Adrenal gland (tissue), 19 donors: ENCODE measurements at places on chromosomes 13 and 19. TPM values are rescaled to one million over a fixed set of nuclear protein-coding genes. Genes with fewer than 3 reads are reported as not detected.
A peak's percentile ranks its signal among the peaks of the same experiment; 100 is the strongest.

SIGLEC12 gene
- 0.30 TPM for total RNA-seq

ZNF256 gene
- 5.2 TPM for total RNA-seq

NR2F6 gene
- 38.0 TPM for total RNA-seq

- no peak for DNase-seq
These were observed 716 bp upstream of the ZNF420 start for GRCh38 chr19:37077501-37077933.

- DNase-seq: no peak
These were observed 82.2 kb downstream of the ATP11A start for GRCh38 chr13:112771877-112772538.

GRCh38 chr13:84447640-84447978 is 565.3 kb upstream of the SLITRK1 start:
- DNase-seq: no peak

GRCh38 chr19:2385053-2385721 is 25.1 kb downstream of the TMPRSS9 start:
- DNase-seq: peak; percentile 66

DNA sequence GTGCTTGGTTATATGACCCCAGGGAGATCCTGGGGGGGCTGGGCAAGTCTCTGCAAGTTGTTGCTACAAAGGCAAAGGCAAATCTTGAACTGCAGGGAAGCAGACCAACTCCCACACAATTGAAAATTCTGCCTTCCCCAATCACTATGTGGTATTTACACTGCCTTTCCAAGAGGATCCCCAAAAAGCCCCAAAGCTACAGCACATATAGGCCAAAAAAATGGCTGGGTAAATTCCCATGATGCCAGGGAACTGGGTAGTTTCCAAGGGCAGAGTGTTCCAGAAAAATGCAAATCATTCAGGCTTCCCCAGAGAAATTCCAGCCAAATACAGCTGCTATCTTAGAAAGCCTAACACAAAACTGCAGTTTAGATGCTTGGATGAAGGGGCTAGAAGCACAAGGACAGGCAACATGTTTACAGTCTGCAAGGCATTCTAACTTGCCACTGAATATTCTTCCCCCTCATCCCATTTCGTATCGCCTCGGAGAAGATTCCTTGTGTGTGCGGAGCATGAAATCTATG is 6.2 kb downstream of the FOXO1 start:
- no peak for DNase-seq

- DNase-seq: peak; percentile 56
These were observed 1.1 kb downstream of the ARHGAP35 start for GRCh38 chr19:46861691-46862502.
